ENCODE measurements at places on chromosomes 2 and 18.

DNA sequence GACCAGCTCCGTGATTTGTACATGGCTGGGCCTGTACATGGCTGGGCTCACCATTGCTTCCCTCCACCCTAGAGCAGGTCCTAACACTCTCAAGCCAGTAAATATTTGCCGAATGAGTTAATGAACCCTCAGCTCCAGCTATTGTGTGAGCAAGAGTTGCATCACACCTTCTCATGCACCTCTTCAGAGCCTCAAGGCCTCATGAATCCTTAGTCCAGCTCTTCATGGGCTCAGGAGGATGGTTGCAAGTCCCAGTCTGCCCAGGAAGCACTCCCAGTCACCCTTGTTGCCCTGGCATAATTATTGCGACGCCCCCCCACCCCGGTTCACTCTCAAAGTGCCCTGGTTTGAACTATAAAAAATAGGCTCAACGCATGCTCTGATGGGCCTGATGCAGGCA lies 30.1 kb upstream of the GNAL start:
- DNase-seq = no peak

- peak; percentile 20 for DNase-seq
Observed at GRCh38 chr2:28713577-28714298, 37.9 kb upstream of the PPP1CB start.

DNA sequence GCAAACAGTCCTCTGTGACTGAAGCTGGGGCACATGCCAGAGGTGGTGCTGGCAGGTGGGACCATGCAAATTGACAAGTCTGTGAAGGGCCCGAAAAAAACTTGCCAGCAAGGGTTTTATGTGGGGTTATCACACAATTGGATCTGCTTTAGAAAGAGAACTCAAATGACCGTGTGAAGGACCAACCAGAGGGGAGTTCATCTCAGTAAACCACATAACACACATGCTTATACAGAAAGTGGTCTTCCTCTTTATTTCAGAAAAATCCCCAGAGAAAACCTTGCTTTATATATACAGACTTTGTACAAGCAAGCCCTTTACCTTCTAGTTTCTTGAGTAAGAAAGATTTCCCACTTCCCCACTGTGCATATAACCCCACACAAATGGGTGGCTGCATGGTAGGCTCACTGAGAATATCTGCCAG lies 46.7 kb downstream of the KIDINS220 start:
- DNase-seq = no peak

GRCh38 chr2:99256677-99257076 lies 1.2 kb upstream of the LYG2 start:
- no peak for DNase-seq

- peak; percentile 39 for DNase-seq
Observed at GRCh38 chr2:112724591-112725525, 4.0 kb downstream of the NT5DC4 start.

GRCh38 chr2:187509667-187510417 lies 44.4 kb downstream of the TFPI start:
- DNase-seq = no peak

- DNase-seq = no peak
Observed at GRCh38 chr2:104321116-104321795, 532.7 kb upstream of the POU3F3 start.

GRCh38 chr2:81576713-81577112 lies 1272.2 kb upstream of the LRRTM1 start:
- DNase-seq = no peak

GRCh38 chr2:12577567-12578253 lies 139.0 kb upstream of the TRIB2 start:
- no peak for DNase-seq

- DNase-seq = peak; percentile 84
Observed at GRCh38 chr2:163735685-163736432, at the start of gene FIGN. FIGN (minus strand) TSS chr2:163736008; CDS start chr2:163734927, 1,081 bp downstream.

- DNase-seq = no peak
Observed at GRCh38 chr2:223460209-223460608, 142.0 kb downstream of the SCG2 start.

- DNase-seq = no peak
Observed at GRCh38 chr2:71923143-71923525, 224.5 kb downstream of the CYP26B1 start.

DNA sequence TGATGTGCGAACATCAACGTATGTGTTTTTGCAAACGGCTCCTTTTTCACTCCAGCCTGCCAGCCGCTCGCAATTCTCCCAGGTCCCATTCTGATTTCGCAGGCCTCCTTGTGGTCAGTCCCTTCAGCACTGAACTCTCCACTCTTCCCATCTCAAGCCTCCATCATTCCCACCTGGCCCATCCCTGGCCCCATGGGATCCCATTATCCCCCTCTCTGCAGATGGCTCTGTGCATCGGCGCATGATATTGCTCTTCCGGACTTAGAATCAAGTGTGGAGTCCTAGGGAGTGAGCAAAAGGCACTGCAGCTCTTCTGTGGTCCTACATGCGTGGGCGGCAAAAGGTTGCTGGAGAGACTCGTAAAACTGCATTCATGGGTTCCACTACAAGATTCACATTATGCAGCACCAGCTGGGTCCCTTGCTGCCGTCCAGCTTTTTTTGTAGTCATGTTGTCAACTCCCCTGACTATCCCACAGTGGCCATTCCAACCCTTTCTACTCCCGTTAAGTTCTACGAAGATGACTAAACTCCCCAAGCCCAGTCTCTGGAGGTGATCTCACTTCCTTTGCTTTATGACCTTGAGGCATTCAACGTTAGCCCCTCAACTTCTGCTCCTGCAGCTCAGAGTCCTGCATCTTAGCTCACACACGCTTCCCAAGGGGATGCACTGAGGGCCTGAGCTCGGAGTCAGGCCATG lies 125.3 kb upstream of the NRP2 start:
- DNase-seq = no peak

DNA sequence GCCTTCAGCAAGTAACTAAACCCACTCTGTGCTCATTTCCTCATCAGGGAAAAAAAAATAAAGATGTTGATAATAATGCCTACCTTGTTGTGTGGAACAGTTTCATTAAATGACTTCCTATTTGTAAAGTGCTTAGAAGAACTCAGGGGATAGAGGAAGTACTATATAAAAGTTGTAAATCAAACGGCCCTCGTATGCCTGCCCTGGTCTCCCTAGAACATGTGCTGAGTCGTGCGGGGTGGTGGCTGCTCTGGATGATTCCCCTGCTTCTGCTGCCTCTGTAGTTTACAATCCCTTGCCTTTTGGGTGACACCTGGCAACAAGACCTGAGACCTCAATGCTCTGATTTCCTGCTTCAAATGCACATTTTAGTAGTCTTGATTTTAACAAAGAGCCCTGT lies 170.0 kb downstream of the CERS6 start:
- no peak for DNase-seq

- DNase-seq = no peak
Observed at GRCh38 chr2:159030674-159031380, 62.4 kb downstream of the TANC1 start.

- DNase-seq = no peak
Observed at GRCh38 chr2:227153307-227153706, 10.7 kb downstream of the COL4A4 start.

GRCh38 chr18:78643004-78643403 lies 336.6 kb upstream of the SALL3 start:
- no peak for DNase-seq

DNA sequence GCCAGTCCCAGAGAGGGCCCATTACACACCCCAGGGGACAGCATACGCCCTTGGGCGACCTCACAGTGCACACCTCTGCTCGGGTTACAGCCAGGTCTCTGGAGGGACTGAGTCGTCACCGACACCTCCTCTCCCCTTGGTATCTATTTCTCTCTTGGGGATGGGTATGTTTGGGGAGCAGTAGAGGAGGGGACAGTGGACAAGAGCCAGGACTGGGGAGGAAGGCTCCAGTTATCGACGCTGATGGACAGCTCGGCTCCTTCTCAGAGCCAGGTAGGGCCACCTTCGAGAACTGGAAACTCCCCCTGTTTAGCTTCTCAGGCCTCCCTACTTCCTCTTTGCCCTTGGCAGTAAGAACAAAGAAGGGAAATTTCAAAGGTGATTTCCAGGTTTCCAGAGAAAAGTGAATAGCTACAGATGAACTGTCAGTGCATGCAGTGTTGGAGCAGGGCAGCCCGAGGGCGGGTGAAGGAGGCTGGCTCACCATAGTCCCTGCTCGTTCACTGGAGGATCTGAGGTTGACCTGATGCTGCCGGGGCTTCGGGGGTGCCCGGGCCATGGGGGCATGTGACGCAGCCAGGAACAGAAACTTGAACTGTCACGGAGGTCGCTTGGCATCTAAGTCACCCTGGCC lies 4.4 kb upstream of the SEMA4C start:
- DNase-seq = no peak

Data from SK-MEL-5 (cell line).